ENCODE measurements at places on chromosomes 3 and 15. TPM values are rescaled to one million over a fixed set of nuclear protein-coding genes. Genes with fewer than 3 reads are reported as not detected.

GRCh38 chr3:141422961-141423582, 54.8 kb downstream of the ZBTB38 start:
- no peak for ATAC-seq

- peak; percentile 30 for ATAC-seq
These were observed 78.1 kb downstream of the LSM3 start for GRCh38 chr3:14256561-14257342.

The MRPL3 gene
- total RNA-seq: 65.6 TPM

DNA sequence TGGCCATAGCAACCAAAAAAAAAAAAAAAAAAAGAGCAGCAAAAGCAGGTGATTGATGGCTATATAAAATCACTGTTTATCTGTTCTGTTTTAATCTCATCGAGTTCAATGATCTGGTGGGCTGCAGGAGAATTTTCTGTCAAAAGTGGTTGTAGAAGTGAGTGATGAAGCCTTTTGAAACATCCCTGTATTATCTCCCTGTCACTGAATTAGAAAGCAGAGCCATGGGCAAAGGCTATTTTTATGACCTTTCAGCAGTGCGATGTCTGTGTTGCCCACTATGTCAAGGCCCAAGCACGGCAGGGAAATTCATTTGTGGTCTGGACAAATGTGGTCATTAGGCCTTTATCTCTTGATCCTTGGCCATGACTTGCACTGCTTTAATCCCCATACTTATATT, 59.9 kb downstream of the OTOL1 start:
- ATAC-seq: no peak

The ONECUT1 gene
- total RNA-seq: not detected

DNA sequence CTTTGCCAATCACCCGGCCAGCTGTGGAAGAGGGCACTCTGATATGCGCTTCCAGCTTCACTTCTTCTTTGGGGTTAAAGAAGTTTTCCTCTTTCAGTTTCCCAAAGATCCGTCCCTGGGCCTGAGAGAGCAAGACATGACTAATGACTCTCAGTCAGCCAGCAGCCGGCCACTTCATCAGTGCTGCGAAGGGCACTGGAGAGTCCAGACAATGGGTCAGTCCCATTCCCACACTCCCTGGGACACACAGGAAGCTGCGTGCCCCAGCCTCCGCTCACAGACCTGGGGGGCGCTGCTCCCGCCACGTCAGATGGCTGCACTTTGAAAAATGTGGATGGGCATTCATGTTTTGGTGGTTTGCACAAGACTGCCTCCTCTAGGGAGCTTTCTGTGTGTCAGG, 63.3 kb downstream of the SENP2 start:
- ATAC-seq: no peak

- ATAC-seq: peak; percentile 22
These were observed 229.7 kb upstream of the TBL1XR1 start for GRCh38 chr3:177426878-177427495.

- ATAC-seq: no peak
These were observed 94.8 kb downstream of the GBE1 start for GRCh38 chr3:81666502-81667121.

The FEZF2 gene
- not detected for total RNA-seq

The TPM1 gene
- total RNA-seq: 28.3 TPM

DNA sequence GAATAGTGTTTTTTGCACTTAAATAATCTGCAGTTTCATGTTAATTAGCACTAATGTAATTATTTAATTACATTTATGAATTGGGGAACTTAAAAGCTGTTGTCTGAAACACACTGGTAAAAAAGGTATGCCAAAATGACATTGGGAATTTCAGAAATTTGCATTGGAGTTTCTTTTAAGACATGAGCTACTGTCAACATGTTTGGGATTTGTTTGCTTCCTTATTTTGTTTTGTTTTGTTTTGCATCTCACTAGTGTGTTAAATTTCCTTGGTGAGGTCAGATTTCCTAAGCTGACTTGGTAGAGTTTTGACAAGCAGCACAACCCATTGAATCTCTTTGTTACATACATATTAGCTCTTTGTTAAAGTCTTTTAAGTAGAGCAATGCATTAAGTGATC, 119.4 kb downstream of the IQCH start:
- ATAC-seq: no peak

GRCh38 chr15:65286069-65286703, 497 bp downstream of the PARP16 start:
- peak; percentile 48 for ATAC-seq

The MAGEL2 gene
- total RNA-seq: 0.08 TPM

DNA sequence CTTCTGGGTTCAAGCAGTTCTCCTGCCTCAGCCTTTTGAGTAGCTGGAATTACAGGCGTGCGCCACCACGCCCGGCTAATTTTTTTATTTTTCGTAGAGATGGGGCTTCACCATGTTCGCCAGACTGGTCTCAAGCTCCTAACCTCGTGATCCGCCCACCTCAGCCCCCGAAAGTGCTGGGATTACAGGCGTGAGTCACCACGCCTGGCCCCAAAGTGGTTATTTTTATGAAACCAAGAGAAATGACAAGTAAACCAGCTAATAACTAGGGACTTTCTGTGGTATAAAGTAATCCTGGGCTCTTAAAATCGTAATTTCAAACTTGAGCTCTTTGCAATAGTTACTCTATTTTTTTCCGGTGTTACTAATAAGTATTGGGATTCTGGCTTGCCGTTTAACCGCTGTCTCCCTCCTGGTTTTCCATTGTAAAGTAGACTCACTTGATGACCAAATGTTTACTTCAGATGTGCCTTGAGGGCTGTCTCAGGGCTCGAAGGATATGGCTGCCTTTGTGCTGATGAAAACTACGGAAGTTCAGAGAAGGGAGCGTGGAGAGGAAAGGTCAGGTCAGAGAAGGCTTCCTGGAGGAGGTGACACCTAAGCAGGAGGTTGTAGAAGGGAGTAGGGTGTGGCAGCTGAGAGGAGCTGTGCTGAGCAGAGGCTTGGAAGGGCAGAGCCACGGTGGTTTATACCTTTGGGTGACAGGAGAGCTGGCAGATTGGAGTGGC, 4.2 kb downstream of the ZSCAN2 start:
- no peak for ATAC-seq

- ATAC-seq: no peak
These were observed 5.6 kb upstream of the ISLR start for GRCh38 chr15:74167891-74168331.

GRCh38 chr3:138449490-138449889, 15.1 kb downstream of the ESYT3 start:
- no peak for ATAC-seq

The USP8 gene
- 43.4 TPM for total RNA-seq

DNA sequence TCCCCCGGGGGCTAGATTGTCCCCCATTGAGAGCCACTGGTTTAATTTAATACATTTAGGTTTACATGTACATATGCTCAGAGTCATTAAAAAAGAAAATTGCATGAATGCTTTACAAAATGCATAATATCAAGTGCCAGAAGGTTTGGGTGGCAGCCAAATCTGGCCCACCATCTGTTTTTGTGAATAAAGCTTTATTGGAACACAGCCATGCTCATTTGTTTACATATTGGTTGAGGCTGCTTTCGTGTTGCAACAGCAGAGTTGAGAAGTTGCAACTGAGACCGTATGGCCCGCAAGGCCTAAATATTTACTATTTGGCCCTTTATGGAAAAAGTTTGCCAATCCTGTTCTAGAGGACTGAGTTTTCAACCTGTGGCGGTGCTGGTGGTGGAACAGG, 32.1 kb upstream of the RGMA start:
- no peak for ATAC-seq
